ENCODE measurements at places on chromosomes 4 and X.

GRCh38 chr4:38757945-38758600, 24.7 kb downstream of the TLR10 start:
- DNase-seq, result no peak

DNA sequence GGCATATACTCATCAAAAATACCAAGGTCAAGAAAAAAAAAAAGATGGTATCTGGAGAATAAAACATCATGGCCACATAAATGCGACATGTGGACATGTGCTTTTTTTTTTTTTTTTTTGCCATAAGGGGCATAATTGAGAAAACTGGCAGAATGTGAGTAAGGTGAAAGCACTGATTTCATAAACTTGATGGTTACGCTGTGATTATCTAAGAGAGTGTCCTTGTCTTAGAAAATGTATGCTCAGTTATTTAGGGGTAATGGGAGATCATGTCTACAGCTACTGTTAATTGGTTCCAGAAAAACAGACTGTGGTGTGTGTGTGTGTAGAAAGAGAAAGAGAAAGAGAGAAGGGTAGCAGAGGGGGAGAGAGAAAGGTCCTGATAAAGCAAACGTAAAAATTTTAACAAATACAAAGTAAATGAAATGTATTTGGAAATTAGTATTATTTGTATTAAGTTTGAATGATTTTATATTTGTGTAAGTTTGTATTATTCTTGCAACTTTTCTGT, 8.1 kb downstream of the DNAJB14 start:
- DNase-seq, result no peak

DNA sequence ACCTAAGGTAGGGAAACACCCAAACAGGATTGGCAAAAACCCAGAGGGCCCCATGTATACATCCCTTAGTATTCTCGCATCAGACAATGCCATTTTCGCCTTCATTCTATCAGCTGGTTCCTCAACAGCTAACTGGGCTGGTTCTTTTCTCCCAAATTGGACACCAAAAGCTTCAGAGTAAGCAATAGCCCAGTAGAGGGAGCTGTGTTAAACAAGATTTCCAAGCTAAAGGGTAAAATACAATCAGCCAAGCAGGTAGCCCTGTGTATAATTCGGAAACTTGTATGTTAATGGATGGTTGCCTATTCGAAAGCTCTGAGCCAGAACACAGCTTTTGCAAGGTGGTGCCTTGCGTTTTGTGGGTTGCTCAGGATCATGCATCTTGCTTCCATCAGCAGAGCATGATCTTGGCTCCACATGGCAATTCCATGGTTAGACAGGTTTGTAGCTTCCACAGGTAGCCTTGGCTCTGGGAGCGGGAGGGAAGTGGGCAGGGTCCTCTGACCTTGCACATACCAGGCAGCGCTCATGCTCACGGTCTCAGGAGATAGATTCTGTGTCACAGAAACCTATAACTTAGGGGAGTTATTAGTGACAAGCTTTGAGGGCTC, 115.2 kb upstream of the LNX1 start:
- DNase-seq, result no peak

DNA sequence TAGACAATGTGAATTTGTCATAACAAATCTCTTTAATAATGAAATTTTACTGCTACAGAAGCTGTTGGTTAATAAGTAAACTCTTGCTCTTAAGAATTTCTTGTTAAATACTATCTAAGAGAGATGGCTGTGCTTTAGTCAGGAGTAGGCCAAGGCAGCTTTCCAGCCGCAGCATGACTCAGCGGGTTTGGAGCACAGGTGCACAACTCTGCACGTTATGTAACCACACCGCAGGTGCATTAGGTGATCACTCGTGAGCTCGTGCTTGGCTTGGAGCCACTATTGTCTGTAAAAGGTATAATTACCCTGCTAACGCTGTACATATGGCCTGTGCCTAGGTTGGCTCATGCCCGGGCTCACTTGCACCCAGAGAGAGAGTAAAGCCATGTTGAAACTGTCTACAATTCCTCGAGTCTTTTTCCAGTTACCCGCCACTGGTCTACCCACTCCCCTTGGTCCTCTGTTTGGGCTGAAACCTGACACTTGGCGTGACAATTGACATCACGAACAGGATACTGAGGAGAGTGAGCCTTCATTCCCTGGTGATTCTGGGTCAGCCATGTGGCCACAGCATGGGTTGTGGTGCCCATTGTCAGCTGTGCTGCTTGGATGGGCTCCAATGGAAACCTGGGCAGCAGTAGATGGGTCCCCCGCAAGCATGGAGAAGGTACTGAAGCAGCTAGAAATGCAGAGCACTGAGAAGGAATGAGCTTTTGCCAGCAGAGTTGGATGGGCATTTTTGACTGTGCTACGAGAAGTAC, 18.4 kb upstream of the ANAPC4 start:
- DNase-seq, result no peak

GRCh38 chr4:100287534-100287933, 97.3 kb upstream of the DDIT4L start:
- no peak for DNase-seq

- DNase-seq, result no peak
Measured at GRCh38 chr4:164304101-164304639, 449.8 kb upstream of the SMIM31 start.

GRCh38 chr4:80610199-80610598, 274.7 kb downstream of the CFAP299 start:
- DNase-seq, result no peak

GRCh38 chr4:63919636-63920365, 489.4 kb downstream of the TECRL start:
- DNase-seq, result no peak

DNA sequence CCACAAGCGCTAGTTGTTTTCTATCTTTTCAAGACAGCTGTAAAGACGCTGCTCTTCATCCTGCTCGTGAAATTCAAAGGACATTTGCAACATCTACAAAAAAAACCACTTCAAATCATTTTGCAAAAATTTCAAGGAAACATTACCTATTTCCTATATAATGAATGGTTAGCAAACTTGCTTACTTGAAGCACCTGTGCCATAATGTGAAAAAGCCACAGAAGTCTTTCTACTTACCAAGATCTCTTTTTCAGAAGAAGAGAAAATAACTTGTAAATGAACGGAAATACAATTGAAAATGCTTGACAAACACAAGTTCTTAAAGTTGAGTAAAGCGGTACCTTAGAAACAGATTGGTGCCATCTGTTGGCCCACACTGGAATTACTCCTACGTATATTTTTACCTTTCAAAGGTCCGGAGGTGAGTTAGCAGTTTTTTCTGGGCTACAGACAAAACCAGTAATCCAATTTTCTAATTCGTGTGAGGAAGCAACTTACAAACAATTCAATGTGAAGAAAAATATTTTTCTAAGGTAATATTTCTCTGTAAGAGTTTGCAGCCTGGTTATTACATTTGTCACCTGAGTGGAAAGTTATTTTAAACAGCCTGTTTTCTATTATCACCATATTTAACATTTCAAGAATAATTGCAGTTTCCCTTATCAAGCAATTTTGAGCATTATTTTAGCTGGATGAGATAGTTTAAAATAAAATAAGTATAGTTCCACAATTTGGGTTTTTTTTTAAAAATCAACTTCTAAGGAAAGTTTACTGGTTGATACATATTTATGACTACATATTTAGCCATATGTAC, at the start of gene TLR6:
TLR6 (minus strand) TSS at position 294 of the 814 bp plus-strand sequence. CDS start 27,344 bp downstream, outside the sequence.
- DNase-seq, result no peak

DNA sequence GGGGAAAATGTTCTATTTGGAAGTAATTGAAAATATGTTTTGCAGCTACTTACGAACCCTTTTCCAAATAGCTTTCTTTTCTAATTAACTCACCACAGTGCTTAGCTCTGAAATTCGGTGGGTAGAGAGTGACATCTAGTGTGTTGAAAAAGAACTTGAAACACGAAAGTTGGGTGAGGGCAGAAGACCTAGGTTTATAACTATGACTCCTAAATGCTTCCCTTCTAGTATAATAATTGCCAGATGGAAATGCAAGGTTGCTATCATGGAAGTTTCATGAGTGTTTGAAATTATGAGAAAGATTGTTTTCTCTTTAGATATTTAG, 77.3 kb upstream of the NOCT start:
- peak; percentile 7 for DNase-seq

DNA sequence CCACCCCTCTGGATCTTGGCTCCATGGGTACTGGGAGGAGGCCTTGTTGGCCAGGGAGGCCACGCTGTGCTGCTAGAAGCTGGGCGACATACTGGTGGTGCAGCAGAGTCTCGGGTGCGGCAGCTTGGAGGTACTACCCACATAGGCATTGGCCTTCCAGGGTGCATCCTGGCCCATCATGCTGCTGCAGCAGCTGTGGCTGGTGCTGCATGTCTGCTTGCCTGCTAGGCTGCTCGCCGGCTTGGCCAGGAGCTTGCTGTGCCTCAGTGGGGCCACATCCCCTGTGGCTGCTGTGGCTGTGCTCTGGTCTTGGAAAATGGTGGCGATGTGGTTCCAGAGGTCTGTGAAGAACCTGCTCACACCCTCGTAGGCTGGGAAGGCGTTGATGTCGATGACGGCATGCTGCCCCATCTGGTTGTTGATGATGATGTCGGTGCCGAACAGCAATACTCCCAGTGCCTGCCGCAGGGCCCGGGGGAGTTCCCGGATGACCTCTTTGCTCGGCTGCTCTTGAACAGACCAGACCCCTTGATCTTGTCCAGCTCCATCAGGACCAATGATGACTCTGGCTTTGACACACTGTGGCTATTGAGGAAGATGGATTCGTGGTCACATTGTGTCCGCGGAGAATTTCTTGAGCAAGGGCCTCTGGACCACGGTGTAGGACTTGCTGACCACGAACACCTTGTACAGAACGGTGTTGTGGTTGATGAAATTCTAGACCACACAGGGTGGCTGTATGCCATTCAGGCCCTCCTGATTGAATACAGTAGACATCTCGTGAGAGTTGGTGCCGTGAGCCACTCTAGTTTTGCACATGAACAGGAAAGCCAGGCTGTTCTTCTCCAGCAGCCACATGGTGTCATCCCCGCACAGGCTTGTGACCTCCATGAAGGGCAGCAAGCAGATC, 11.8 kb downstream of the RBM10 start:
- no peak for DNase-seq

DNA sequence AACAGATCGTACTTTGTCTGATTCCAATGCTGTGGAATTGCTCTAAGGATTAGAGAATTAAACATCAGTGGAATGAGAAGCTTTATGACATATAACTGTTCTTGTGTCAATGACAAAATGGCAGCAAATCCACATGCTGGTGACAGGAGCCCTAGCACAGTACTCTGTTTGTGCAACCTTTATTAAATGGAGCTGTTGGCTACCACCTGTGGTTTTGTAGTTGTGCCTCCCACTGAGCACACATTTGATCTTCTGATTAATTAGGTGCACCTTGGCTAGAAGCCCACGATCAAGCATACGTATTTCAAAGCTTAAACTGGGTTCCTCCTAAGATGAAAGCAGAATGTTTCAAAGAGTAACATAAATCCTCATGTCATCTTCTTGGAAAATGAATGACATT, 394.0 kb upstream of the IGFBP7 start:
- no peak for DNase-seq

DNA sequence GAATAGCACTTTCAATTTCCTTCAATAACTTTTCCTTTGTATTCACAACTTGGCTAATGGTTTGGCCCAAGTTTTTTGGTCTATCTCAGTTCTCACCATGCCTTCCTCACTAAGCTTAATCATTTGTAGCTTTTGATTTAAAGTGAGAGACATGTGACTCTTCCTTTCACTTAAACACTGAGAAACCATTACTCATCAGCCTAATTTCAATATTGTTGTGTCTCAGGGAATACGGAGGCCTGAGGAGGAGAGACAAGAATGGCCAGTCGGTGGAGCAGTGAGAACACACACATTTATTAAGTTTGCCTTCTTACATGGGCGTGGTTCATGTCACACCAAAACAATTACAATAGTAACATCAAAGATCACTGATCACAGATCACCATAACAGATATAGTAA, 56.7 kb downstream of the TSPAN5 start:
- DNase-seq, result no peak

DNA sequence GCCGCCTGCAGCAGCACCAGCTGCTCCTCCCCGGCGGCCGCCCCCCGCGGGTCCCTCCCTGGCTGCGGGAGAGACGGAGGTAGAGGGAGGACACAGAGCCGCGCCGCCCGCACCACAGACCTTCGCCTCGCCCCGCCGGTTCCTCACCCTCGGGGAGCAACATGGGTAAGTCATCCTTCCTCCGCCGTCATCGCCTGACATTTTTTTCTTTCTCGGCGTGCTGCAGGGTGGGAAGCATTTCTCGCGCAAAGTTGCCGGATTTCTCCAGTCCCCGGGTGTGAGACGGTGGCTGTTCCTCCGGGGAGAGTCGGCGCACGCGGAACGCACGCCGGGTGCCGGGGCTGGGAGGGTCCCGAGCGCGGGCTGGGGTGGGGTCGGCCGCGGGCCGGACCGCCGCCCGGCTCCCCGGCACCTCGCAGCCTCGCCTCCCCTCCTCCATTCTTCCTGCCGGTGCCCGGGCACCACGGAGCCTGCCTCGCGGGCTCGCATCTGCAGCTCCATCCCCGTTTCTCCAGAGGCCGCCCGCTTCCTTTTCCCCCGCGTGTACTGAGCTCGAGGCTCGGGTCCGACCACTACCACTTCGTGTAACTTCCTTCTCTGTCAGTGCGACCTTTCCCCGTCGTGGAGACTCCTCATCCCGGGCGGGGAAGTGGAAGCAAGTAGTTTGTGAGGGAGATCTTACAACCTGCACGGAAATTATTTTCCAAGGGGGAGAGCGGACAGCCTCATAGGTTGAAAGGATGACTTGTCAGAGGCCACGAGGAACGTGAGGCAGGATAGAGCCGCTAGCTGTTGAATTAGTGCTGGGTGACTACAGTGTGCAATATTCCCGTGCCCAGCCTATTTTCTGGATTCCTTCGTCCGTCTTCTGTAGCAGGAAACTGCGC, 464 bp downstream of the RAP1GDS1 start:
- DNase-seq, result peak; percentile 25

GRCh38 chr4:37892641-37893040, 1.8 kb downstream of the TBC1D1 start:
- DNase-seq, result no peak

- no peak for DNase-seq
Measured at GRCh38 chrX:154381271-154381670, 2.2 kb downstream of the EMD start.

DNA sequence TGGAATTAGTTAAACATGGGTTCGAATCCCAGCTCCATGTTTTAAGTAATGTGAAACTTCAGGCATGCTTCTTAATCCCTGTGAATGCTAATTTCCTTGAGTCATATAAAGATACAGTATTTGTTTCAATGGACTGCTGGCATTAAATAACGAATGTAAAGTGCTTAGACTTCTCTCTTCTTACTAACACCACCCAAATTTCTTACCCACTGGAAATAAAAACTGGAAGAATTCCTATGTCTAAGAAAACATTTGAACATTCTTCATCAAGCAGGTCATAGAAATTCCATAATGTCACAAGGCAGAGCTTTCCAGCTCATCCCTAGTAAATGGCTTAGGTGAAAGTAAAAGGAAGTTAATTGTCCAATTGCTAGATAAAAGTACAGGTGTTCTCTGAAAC, 172.5 kb downstream of the ANK2 start:
- DNase-seq, result no peak

- no peak for DNase-seq
Measured at GRCh38 chrX:119942831-119943184, 743 bp downstream of the NKAP start.

GRCh38 chr4:10086506-10087120, 30.0 kb downstream of the WDR1 start:
- DNase-seq, result no peak
